ENCODE measurements at places on chromosomes 7 and 10. TPM values are rescaled to one million over a fixed set of nuclear protein-coding genes. Genes with fewer than 3 reads are reported as not detected.

GRCh38 chr10:103481974-103482531 lies 3.0 kb upstream of the CALHM3 start:
- DNase-seq, result no peak

DNA sequence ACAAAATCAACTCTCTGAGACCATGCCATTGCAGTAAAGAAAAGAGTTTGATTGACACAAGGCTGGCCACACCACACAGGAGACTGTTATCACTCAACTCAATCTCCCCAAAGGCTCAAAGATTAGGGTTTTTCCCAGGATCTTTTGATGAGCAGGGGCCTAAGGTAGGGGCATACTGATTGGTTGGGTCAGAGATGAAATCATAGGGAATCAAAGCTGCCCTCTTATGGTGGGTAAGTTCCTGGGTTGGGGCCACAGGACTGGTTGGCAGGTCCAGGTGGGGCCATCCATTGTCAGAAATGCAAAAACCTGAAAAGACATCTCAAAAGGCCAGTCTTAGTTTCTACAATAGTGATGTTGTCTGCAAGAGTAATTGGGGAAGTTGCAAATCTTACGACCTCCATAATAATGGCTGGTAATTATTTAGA lies 91.6 kb downstream of the AKR1D1 start:
- DNase-seq, result no peak

DNA sequence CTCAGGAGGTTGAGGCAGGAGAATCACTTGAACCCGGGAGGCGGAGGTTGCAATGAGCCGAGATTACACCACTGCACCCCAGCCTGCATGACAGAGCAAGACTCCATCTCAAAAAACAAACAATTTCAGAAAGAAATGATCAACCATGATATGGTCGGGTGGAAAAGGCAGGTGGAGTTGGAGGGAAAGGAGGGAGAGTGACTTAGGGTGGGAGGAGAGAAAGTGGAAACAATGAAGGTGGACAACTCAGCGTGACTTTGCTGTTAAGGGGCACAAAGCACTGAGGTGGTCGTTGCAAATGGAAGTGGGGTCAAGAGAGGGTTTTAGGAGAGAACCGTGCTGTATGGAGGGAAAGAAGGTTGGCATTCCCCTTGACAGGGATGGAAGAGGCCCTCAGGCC lies 30.0 kb upstream of the FXYD4 start:
- DNase-seq, result no peak

- no peak for DNase-seq
These were observed 541.0 kb upstream of the ADARB2 start for GRCh38 chr10:2278363-2278762.

- DNase-seq, result no peak
These were observed 89.2 kb downstream of the ZNF365 start for GRCh38 chr10:62463364-62463763.

DNA sequence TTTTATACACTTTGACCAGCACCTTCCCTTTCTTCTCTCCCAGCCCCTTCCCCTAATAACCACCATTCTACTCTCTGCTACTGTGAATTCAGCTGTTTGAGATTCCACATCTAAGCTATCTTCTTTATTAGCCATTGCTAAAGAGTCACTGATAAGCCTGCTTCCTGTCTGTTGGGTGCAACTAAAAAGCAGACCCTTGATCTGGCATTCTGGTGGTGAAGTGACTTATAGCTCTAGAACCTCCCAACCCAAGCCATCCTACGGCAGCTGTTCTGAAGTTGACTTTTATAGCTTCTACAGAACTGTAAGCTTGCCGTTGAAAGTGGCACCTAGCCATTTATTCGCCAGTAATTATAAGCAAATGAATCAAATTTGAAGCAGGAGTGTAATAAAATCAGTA lies 105.6 kb downstream of the AHR start:
- no peak for DNase-seq

DNA sequence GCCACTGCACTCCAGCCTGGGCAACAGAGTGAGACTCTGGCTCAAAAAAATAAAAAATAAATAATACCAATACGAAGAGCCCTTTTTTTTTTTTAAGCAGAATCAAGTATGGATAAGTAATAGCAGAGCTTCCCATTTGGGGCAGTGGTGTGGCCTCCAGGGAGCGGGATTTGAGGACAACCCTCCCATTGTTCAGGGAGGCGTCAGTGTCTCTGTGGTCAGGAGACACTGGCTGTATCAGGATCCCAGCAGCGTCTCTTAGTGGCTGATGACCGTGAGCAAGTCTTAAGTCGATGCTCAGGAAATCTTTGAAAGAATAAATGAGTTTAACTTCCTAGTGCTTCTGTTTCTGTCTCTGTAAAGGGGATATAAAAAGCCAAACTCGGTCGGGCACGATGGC lies 25.2 kb upstream of the SH2B2 start:
- DNase-seq, result no peak

- no peak for DNase-seq
These were observed 76.6 kb downstream of the GPR37 start for GRCh38 chr7:124688991-124689390.

- DNase-seq, result no peak
These were observed 253.1 kb downstream of the PTEN start for GRCh38 chr10:88116481-88116880.

GRCh38 chr10:1736972-1737221 lies 428 bp downstream of the ADARB2 start:
- no peak for DNase-seq

GRCh38 chr7:41738806-41739205 lies 35.9 kb upstream of the INHBA start:
- DNase-seq, result no peak

- DNase-seq, result no peak
These were observed 3.9 kb upstream of the PAX2 start for GRCh38 chr10:100741378-100742075.

DNA sequence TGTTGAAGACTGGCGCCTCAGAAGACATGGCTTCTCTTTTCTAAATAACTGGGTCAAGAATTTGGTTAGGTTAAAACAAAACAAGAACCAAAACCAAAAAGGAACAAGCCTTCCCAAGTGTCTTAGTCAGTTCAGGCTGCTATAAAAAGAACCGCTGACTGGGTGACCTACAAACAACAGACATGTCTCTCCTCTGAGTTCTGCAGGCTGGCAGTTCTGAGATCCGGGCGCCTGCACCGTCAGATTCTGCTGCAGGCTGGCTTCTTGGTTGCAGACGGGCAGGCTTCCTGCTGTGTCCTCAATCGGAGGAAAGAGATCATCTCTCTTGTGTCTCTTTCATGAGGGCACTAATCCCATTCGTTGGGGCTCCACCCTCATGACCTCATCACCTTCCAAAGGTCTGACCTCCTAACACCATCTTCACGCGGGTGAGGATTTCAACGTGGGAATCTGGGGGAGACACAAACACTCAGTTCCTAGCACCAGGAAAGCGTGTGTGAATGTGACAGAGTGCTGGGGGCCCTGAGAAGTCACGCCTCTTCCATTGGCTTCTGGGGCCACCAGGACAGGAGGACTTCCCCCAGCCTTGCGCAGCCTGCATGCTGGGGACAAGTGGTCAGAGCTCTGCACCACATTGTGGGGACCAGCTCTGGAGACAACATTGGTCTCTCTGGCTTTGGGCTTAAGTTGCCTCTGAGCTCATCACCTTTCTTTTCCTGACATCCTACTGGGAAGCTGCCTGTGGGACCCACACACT lies 63.1 kb downstream of the ASB13 start:
- no peak for DNase-seq

GRCh38 chr10:77791506-77791905 lies 135.0 kb downstream of the DLG5 start:
- no peak for DNase-seq

DNA sequence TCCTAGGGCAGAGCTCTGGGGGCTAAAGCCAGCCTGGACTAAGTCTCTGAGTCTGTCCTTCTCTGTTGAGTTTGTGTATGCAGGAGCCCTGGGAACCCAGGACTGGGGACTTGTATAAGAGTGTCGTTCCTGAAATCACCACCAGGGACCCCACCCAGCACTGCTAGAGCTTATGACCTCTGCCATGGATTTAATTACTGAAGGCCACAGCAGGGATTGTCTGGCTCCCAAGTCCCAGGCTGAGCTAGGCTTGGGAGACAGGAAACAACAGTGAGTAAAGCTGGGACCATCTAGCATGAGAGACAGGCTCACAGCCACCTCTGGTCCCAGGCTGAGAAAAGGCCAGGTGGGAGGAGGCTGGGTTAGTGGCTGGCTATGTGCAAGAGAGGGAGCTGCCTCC lies 1.4 kb upstream of the TSPAN15 start:
- DNase-seq, result no peak

GRCh38 chr7:76257973-76258372 lies 44.5 kb upstream of the HSPB1 start:
- DNase-seq, result no peak

DNA sequence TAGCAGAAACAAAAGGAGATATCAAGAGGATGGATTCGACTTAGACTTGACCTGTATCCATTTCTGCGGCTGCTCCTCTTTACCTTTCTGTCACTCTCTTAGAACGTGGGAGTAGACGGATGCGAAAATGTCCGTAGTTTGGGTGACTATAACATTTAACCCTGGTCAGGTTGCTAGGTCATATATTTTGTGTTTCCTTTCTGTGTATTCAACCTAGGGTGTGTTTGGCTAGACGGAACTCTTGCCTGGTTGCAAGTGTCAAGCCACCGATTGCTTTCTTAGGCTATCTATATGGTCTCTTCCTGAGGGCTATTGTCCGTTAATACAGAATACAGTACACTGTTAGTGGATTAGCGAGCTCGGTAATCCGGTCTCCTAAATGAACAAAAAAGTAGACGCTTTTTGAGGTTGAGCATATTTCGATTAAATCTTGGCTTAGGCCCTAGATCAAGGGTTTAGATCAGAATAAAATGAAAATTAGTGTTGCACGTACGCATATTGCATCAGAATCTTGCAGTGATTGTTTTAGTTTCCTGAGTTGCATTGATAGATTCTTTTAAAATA lies 1.2 kb downstream of the PTEN start:
- DNase-seq, result no peak

GRCh38 chr10:21516242-21517131 lies 9.0 kb downstream of the SKIDA1 start:
- DNase-seq, result no peak

- DNase-seq, result no peak
These were observed 28.3 kb upstream of the PLPP4 start for GRCh38 chr10:120428754-120429153.

DNA sequence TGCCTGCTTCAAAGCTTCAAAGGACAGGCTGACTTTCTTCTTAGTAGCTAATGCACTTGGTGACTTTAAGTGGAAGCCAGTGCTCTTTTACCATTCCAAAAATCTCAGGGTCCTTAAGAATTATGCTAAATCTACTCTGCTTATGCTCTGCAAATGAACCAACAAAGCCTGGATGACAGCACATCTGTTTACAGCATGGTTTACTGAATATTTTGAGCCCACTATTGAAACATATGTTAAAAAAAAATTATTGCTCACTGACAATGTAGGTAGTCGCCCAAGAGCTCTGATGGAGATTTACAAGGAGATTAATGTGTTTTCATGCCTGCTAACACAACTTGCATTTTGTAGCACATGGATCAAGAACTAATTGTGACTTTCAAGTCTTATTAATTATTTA lies 258.2 kb upstream of the HGF start:
- DNase-seq, result no peak

DNA sequence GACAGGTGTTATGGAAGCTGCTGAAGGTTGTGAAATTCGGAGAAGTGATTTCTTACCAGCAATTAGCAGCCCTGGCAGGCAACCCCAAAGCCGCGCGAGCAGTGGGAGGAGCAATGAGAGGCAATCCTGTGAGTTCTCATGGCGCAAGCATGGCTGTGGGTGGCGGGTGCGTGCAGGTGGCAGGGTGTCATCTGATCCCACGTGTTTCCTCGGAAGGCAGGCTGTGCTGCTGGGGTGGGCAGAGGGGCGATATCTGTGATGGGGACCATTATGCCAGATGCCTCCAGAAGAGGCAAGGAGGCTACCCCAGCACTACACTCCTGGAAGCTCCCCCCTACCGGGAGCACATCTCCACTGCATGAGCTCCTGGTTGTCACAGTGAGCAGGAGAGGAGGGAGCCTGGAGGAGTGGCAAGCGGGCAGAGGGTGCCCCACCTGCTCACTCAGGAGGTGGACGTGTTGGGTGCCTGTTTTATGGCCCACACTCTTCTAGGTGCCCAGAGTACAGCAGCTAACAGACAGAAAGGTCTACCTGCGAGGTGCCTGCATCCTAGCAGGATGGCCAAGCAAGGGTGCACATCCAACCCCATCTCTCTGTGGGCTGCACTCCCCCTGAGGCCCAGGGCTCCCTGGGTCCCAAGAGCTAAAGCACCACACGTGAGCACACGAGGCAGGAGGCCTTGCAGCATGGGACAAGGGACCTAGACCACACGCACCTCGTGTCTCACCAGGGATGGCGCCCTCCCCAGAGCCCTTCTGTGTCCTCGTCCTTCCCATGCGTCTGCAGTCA lies 204.7 kb downstream of the EBF3 start:
- DNase-seq, result no peak

DNA sequence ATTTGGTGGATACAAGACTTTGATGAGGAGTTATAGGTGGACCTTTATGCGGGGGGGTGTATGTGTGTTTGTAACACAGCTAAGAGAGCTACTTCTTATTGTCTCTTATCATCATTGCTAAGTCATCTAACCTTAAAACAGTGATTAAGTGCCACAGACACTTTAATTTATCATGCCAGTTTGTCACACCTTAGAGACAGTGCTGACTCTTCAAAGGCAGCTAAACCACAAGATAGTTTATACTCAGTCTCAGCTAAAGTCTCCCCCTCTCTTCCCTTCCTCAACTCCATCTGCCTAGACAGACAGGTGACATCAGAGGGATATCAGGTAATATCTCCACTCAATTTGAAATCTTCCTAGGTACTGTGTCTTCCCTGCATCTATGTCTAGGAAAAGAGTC lies 42.2 kb downstream of the MYPN start:
- no peak for DNase-seq

GRCh38 chr7:90957883-90958282 lies 306.4 kb upstream of the FZD1 start:
- no peak for DNase-seq

DNA sequence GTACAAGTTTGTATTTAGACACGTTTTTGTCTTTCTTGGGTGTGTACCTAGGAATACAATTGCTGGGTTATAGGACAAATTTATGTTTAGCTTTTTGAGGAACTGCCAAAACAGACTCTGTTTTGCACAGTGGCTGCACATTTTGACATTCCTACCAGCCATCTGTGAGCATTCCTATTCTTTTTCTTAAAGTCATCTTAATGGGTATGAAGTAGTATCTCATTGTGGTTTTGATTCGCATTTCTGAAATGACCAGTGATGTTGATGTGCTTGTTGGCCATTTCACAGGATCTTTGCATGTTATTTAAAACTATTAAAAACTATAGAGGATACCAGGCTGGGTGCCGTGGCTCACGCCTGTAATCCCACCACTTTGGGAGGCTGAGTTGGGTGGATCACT lies 32.6 kb upstream of the IL15RA start:
- no peak for DNase-seq

LRRN3 gene
- total RNA-seq, result 1.7 TPM

ITIH5 gene
- 2.3 TPM for total RNA-seq

RPEL1 gene
- total RNA-seq, result not detected

OPN1SW gene
- not detected for total RNA-seq

CYP3A7 gene
- not detected for total RNA-seq

LRIT1 gene
- not detected for total RNA-seq

BLNK gene
- 1.8 TPM for total RNA-seq

PRKG1 gene
- total RNA-seq, result 3.7 TPM

ATP6V0E2 gene
- total RNA-seq, result 49.4 TPM
